ENCODE measurements at places on chromosomes 2 and 18.

- no peak for DNase-seq
Observed at GRCh38 chr2:108908713-108909070, 80.3 kb downstream of the EDAR start.

DNA sequence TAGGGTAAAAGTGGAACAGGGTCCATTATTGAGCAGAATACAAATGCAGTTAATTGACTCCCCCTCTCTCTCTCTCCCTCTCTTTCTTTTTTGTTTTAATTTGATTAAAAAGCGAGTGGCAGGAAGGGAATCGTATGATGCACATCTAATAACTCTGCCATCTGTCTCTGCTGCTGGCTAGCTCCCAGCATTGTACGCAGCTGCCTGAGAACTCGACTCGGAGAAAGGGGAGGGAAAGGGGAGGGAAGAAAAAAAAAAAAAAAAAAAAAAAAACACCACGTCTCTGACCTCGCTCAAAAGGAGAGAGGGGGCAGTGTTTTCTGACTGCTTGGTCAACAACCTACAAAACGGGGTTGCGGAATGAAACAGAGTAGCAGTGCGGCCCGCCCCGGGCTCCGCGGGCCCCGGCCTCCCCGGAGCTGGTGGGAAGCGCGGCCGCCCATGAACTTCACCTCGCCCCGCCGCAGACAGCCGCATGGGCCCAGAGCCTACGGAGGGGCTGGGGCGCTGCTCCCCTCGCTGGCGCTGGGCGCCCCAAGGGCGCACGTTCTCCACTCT, 265.7 kb downstream of the TCF4 start:
- peak; percentile 2 for DNase-seq

- no peak for DNase-seq
Observed at GRCh38 chr18:13039806-13040205, 48.6 kb downstream of the CEP192 start.

DNA sequence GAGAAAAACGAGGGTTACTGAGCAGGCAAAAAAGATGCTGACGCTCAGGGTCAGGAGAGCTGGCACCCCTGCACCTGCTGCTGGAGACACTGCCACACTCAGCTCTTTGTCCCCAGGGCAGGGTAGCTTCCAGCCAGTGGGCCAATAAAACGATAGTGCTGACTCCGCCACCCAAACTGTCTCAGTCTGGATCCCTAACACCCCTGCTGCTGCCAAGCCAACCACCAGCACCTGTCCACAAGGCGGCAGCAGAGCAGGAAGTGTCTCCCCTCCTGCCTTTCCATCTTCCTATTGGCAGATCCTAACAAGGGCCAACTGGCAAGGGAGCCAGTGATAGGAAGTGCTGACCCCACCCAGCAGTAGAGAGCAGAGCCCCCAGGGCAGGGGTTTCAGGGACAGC, 531.5 kb upstream of the SALL3 start:
- no peak for DNase-seq

DNA sequence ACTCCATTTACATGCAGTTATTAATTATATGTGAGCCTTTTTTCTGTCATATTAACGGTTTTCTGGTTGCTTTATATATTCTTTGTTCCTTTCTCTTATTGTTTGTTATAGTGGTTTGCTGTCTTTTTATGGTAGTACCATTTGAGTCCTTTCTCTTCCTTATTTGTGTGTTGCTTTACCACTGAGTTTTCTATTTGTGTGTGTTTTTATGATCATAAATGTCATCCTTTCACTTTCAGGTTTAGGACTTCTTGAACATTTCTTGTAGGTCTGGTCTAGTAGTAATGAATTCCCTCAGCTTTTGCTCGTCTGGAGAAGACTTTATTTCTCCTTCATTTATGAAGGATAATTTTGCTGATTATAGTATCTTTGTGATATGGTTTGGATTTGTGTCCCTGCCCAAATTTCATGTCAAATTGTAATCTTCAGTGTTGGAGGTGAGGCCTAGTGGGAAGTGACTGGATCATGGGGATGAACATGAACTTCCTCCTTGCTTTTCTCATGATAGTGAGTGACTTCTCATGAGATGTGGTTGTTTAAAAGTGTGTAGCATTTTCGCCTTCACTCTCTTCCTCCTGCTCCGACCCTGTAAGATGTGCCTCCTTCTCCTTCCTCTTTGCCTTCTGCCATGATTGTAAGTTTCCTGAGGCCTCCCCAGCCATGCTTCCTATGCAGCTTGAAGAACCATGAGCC, 11.5 kb downstream of the GCC2 start:
- DNase-seq = no peak

GRCh38 chr18:210075-210474, 51.7 kb downstream of the USP14 start:
- DNase-seq = no peak

GRCh38 chr2:170842785-170843184, 26.1 kb downstream of the GAD1 start:
- DNase-seq = no peak

DNA sequence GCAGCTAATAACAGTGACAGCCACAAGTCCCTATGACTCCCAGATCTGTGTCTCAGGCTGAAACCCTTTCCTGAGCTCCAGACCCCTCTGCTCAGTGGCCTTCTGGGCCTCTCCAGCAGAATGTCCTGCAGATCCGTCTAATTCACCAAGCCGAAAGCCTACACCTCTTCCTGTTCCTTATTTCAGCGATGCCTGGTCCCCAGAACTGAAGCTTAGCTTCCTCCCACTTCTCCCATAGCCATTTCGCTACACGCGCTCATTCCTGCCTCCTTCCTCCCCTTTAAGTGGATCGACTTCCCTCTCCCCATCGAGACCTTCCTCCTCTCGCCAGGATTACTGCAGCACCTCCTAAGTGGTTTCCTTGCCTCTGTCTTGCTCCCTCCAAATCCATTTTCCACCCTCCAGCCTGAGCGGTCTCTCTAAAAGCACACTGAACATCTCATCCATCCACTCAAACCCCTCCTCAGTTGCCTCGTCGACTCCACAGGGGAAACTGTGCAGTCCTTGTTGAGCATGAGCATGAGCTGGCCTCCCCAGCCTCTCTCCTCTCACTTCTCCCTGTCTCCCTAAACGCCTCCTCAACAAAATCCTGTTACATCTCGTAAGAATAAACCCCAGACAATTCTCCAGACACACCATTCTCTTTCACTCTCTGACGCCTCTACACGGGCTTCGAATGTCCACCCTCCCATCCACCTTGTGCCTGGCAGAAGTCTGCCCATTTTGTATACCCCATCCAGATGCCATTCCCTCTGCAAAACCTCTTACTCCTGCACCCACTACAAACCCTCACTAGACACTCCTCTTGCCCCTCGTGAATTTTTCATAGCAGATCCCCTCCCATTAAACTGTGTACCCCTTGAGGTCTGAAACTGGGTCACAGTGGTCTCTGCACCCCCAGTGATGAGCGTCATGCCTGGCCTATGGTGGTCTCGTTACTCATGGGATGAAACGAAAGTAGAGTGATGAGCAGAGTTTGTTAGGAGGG, 232.6 kb downstream of the ATAD2B start:
- DNase-seq = no peak
